ENCODE measurements at places on chromosomes 13 and 19.

- no peak for DNase-seq
These were observed 617.0 kb downstream of the UQCRFS1 start for GRCh38 chr19:28595722-28596480.

- no peak for DNase-seq
These were observed 1.9 kb upstream of the MEF2B start for GRCh38 chr19:19171821-19172532.

GRCh38 chr13:93903909-93904308 lies 575.6 kb downstream of the DCT start:
- no peak for DNase-seq

- DNase-seq, result no peak
These were observed 7.3 kb upstream of the C13orf46 start for GRCh38 chr13:113981194-113981605.

DNA sequence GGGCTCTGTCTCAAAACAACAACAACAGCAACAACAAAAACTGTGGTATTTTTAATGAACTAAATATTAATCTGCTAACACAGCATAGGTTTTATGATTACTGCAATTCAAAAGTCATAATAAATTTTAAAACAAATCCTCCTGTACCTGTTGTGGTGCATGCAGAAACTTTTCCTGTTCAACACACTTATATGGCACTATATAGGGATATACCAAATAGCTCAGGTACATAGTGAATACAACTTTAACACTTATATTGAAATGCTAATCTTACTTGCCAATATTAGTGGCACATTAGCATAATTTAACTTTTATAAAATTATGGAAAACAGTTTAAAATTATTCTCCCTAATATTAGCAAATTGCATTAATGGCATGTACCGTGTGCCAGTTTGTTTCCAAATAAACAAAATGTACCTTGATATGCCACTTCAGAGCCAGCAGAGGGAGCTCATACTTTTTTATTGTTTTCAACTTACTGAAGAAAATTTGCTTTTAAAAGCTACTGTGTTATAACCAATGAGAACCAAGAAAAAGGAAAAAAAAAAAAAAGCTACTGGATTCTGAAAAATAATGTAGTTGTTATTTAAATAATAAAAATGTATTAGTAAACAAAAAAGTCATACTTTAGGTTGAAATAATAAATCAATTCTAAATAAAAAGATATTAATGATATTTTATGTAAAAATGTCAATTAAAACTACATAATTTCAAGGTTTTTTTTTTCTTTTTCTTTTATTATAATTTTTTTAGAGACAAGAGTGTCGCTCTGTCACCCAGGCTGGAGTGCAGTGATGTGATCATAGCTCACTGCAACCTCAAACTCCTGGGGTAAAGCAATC lies 18.0 kb upstream of the RBM26 start:
- DNase-seq, result no peak

DNA sequence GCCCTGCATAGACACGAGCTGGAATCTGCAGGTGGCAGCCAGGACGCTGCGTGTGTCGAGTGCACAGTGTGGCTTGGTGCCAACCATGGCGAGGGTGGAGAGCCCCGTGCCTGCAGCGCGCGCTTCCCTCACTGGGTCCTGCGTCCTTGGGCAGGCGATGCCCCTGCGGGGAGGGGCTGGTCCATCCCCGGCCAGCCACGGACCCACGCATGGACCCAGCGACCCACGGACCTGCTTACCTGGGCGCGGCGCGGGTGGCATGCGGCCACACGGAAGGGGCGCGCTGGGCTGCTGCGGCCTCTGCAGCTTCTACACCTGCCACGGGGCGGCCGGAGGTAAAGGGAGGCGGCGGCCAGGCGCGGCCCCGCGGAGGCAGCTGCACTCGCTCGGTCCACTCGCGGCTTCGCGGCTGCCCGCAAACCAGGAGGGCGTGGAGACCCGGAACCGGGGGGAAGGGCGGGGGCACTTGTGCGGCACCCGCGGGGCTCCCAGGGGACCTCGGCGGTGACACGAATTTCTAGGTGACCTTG lies 569 bp upstream of the MCF2L start:
- no peak for DNase-seq

DNA sequence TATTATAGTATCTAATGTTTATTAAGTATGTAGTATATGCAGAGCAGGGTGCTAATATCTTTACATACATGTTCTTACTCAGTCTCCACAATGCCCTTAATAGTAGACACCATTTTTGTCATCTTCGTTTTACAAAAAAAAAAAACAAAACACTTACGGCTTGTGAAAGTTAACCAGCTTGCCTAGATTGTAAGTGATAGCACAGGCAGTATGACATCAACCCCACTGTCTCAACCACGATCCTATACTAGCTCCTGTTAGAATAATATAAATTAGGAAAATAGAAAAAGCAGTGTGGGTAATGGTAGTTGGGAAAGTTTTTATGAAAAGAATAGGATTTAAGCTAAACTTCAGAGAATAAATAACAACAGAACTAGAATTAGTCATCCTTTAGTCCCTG lies 34.3 kb downstream of the MICU2 start:
- no peak for DNase-seq
